ENCODE measurements at places on chromosomes 3 and 15.

- DNase-seq, result no peak
Observed at GRCh38 chr15:49331951-49332350, 91.1 kb upstream of the FGF7 start.

DNA sequence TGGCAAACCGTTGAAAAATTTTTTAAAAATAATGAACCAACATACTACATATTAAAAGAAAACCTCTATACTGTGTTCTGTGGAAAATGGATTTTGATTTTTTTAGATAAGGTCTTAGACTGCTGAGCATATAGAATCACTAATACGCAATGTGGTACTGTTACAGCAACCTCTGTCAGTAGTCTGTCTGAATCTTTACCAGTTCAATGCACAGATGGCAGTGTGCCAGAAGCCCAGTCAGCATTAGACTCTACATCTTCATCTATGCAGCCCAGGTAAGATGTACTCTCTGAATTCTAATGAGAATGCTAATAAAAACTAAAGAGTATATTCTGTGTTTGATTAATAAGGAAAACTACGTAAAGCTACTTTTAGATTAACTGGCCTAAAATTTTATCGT is 31.3 kb upstream of the FAH start:
- DNase-seq, result no peak

DNA sequence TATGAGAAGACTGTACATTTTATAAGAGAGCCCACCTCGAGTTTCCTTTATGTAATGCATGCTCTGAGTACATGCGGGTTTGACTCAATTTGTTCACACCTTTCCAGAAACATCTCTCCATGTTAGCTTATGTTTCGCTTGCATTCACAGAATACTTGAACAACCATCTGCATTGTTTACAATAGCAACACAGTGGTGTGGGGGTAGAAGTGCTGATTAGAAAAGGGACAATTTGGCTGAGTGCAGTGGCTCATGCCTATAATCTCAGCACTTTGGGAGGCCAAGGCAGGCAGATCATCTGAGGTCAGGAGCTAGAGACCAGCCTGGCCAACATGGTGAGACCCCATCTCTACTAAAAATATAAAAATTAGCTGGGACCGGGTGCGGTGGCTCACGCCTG is 60.9 kb downstream of the NCEH1 start:
- DNase-seq, result no peak

- DNase-seq, result no peak
Observed at GRCh38 chr3:176928582-176928931, 268.7 kb downstream of the TBL1XR1 start.

DNA sequence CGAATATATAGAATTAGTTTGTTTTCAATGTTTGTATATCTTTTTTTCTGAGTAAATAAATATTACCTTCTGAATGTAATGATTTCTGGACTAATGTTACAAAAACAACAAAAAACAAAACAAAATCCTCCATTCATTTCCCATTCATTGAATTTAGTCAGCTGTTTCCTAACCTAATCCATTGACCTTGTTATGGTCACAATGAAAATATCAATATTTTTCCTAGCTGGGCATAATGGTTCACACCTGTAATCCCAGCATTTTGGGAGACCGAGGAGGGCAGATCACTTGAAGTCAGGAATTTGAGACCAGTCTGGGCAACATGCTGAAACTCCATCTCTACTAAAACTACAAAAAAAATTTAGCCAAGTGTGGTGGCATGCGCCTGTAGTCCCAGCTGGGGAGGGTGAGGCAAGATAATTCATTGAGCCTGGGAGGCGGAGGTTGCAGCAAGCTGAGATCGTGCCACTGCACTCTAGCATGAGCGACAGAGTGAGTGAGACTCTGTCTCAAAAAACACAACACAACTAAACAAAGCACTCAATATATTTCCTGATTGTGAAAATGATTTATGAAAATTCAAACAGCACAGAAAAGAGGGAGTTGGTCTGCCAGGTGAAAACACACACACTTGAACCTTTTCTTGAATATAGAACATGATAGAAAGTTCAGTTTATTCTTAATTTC is 23.0 kb upstream of the PLSCR4 start:
- no peak for DNase-seq

GRCh38 chr3:13208706-13209633 is 135.7 kb upstream of the IQSEC1 start:
- DNase-seq, result no peak

DNA sequence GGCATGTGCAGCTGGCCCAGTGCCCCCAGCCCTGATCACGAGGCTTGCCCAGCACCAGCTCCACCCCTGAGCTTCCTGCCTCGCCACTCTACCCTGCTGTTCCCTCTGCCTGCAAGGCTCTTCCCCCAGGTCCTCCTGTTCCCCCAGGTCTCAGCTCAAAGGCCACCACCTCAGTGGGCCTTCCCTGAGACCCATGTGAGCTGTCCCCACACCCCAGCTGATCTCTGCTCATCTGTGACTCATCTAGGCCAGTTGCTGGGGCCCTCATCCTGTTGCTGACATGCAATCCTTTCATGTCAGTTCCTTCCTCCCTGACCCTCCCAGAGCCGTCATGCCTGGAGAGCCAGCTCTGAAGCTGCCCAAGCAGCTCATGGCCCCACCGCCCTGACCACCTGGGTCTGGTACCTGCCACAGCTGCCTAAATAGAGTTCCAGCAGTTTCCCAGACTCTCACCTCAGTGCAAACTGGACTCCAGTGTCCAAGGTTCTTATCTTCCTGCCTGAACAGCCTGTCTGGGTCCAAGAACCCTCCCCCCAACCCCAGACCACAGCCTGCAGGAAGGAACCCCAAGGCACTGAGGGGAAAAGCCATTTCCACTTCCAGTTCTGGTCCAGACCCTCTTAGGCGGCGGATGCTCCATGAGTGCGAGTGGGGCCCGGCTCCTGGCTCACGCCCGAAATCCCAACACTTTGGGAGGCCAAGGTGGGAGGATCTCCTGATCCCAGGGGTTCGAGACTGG is 116.6 kb upstream of the IQSEC1 start:
- DNase-seq, result no peak

DNA sequence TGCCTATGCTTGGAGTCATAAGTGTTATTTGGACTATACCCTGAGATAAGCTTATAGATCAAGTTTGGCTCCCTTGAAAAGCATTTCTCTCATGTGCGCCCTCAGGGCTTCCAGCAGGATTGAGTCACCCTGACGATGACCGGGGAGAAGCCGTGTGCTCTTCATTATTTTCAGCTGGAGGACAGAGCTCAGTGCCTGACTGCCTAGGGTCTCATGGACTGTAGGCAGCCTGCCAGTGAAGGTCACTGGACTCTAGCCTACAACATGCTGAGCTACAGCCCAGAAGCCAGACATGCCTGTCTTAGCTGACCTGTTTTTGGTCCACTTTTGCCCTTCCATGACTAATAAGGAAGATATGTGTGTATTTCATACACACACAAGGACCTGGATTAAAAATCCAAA is 31.6 kb upstream of the NUDT16 start:
- no peak for DNase-seq

DNA sequence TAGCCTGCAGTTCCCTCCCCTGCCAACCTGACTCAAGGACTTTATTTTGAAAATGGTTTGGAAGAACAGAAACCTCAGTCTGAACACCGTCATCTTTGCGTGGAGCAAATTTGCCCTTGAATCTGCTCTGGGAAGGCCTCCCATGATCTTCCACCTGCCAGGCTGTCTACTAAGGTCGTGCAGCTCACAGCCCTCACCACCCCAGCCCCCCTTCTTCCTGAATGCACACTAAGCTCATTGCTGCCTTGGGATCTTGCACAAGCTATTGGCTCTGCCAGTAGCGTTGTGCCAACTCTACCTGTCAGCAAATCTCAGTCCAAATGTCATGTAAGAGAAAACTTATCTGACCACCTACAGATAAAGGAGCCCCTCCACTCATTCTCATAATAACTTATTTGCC is 141.5 kb downstream of the USP13 start:
- no peak for DNase-seq

DNA sequence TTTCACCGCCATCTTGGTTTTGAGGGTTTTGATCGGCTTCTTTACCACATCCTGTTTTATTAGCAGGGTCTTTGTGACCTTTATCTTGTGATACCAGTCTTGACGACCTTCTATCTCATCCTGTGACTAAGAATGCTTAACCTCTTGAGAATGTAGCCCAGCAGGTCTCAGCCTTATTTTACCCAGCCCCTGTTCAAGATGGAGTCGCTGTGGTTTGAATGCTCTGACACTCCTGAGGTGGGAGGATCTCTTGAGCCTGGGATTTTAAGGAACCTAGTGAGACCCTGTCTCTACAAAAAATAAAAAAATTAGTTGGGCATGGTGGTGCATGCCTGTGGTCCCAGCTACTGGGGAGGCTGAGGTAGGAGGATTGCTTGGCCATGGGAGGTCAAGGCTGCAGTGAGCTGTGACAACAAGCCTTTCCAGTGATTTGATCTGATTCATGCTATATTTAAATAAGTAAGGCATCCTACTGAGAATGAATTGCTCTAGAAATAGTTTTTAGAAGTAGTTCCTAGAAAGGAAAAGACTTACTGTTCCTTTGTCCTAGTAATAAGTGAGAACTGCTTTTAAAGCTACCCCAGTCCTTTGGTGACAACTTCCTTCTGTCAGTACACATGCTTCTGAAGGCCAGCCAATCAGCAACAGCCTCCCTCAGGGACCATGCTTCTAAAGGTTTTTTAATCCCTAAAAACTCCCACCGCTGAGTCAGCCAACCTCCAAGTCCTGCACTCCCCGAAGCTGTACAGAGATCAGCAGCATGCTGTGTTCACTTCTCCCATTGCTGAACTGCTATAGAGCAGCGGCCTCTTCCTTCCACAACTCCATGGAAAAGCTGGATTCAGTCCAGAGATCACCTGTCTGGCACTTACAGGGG is 9.1 kb upstream of the CEMIP start:
- no peak for DNase-seq

DNA sequence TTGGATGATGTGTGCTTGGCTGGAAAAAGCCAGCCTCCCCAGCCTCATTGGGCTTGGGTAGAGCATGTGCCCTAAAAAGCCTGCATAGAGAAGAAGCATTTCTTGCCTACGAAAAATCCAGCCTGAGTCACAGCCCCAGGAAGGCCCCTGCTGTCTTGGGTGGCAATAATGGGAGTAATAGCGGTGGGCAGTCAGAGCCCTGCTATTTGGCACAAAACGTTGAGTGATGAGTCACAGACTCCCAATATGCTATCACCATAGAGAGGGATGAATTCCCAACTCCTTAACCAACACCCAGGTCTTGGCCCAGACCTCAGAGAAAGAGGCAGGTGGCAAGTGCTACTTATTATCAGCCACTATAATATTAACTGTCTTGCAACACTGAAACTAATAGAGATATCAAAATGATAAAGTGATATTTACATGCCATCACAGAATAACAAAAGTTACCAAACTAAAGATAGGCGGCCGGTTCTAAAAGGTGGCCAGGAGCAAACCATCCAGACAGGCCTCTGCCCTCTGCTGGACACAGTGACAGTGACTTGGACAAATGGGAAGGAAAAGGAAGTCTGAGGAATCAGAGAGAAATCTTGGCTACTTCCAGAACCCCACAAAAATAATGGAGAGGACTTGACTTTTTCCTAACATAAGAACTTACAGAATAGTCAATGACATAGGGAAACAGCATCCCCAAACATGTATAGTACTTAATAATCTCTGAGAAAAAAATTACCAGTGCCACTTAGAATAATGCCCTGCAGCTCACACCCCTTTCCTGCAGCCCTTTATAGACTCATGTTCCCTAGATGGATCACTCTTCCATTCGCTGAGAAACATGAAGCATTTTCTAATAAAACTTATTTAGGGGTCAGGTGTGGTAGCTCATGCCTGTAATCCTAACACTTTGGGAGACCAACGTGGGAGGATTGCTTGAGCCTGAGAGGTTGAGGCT is 51.9 kb upstream of the MUC13 start:
- DNase-seq, result no peak

- no peak for DNase-seq
Observed at GRCh38 chr3:79564192-79564591, 203.6 kb downstream of the ROBO1 start.

DNA sequence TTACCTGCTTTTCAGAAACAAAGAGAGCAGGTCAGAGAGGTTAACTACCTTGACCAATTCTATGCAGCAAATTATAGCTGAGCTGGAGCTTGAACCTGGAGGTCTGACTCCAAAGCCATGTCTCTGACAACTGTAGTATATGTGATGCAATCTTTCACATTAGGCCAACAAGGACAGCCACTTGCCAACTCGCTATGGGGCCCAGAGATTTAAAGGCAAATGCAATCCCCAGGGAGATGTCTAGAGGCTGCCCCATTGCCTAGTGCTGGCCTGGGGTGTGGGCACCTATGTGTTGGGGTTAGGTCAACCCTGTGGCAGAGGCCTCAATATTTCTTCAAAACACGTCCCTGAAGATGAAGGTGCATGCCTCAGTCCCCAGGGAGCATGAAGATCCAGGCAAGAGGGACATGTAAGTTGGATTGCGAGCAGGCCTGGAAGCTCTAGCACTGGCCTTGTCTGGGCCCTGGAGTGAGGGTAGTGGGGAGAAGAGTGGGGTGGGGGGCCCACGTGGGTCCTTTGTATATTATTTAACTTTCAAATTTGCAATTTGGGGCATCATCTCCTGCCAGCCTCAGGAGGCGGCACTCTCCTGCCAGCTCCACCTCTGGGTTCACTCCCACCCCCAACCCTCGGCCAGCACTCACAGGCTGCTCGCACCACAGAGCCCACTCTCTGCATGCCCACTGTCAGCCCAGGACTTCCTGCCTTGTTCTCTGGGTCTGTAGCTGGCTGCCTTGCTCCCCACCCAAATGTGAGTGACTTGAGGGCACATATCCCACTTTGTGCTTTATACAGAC is 64.3 kb downstream of the SLC12A8 start:
- no peak for DNase-seq

- DNase-seq, result no peak
Observed at GRCh38 chr3:128281461-128282367, 128.4 kb downstream of the EEFSEC start.

- peak; percentile 70 for DNase-seq
Observed at GRCh38 chr3:172511783-172512762, 11.2 kb downstream of the TNFSF10 start.

GRCh38 chr15:80242132-80242769 is 9.8 kb downstream of the CTXND1 start:
- no peak for DNase-seq

DNA sequence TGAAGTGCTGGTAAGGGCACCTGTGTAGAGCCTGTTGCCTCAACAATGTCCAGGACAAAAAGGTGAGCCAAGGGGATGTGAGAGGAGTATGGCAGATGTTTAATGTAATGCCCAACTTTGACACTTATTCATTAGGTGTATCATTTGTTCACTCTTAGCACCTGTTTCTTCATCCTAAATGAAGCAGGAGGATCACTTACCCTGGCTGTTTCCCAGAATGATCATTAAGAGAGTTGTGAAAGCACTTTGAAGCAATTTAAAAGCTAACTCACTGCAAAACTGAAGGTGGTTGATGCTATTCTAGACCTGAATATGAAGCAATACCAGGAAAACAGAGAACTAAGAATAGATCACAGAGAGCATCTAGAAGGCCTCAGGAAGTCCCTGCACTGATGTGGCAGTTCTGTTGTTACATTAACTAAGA is 3.4 kb upstream of the HHLA2 start:
- DNase-seq, result no peak

Data from pons (tissue), 1 donor.